ENCODE measurements at places on chromosomes 16 and 17.

DNA sequence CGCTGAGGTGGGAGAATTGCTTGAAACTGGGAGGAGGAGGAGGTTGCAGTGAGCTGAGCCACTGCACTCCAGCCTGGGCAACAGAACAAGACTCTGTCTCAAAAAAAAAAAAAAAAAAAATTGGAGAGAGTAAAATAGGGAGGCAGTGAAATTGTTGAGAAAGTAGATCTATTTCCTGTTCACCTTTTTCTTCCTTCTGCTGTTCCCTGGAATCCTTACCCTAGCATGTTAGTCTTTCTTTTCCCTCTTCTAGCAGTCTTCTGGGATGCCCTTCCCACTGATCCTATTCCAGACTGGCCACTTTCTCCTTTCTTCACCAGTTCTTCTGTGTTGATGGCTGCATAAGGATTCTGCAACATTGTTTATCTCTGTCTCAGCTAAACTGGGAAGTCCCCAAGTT is 3.1 kb downstream of the NME2 start:
- DNase-seq = no peak

- DNase-seq = no peak
These were observed 381.7 kb downstream of the SLC39A11 start for GRCh38 chr17:72710834-72711233.

GRCh38 chr17:55693254-55694216 is 29.1 kb downstream of the TMEM100 start:
- DNase-seq = peak; percentile 75

GRCh38 chr17:9576521-9577372 is at the start of gene CFAP52:
Gene CFAP52, plus strand, starts transcription at chr17:9576642. Its CDS starts 54 bp downstream, at chr17:9576696.
- DNase-seq = peak; percentile 86

- DNase-seq = no peak
These were observed at the start of gene CDH16 for GRCh38 chr16:66918803-66919568. Gene CDH16, minus strand, starts transcription at chr16:66918885. Its CDS starts 820 bp downstream, at chr16:66918065.

- peak; percentile 84 for DNase-seq
These were observed 165.4 kb downstream of the AIPL1 start for GRCh38 chr17:6269478-6269877.

DNA sequence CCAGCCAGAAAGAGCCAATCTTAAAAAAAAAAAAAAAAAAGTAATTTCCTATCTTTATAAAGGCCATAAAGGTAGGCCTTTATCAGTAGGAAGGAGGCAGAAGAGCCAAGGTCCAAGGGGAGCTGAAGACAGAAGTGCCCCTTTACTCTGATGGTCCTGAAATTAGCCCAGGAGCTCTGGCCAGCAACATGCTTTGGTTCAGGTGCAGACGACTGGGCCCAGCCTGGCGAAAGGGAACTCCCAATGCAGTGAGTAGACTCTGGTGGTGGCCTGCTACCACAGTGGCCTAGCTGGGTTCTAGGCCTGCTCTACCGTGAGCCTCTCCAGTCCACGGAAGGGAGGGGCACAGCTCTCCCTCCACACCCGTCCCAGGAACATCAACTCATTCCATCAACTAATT is 23.1 kb upstream of the MEIOB start:
- DNase-seq = no peak

DNA sequence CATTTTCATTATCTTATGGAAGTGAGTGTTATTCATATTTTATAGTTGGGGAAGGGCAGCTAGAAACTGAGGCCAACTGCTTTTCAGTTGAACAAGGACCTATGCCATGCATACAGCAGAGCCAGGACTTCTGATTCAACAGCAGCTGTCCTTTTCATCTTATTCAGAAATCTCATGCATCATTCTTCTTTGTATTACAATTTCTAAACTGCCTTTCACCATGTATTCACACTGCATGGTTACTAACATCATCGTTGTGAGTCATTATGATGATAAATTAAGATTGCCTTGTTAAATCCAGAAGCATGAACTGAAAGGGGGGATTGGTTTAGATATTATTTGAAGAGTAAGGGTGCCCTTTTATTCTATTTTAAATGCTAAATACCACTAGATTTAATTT is 1470.1 kb upstream of the GOT2 start:
- peak; percentile 2 for DNase-seq

DNA sequence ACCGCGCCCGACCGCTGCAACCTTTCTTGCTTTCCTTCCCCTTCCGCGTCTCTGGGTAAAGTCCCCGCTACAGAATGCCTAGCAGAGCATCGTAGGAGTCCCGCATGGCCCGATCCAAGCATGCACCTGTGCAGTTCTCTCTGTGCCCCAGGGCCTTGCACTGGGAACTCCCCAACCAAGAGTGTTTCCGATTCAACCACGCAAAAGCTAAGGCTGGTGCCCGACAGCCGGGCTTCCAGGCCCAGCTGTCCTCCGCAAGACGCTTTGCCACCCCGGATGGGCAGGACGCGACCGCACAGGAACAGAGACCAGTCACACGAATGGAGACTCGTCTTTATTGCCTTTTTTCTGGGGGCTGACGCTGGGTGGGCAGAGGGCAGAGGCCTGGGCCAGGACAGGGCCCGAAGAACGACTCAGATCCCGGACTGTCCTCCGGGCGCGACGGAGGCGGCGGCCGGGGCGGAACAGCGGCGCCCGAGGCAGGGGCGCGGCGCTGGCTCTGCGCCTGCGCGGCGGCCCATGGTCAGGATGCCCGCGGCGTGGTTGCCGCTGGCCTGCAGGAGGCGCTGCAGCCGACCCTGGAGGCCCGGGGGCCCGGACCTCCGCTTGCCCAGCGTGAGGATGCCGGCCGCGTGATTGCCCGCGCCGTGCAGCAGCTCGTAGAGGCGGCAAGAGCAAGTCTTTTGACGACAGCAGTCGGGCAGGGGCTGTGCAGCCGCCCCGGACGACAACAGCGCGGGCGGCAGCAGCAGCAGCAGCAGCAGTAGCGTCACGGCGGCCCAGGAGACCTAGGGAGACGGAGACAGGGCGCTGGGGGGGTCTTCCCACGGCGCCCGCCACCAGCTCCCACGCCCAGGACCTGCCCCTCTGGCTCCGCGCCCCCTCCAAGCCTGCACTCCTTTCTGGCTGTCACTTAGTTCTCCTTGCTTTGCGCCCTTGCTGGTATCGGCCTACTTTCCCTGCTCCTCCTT is 1.2 kb downstream of the HCRT start:
- peak; percentile 84 for DNase-seq

- no peak for DNase-seq
These were observed 27.3 kb upstream of the HS3ST2 start for GRCh38 chr16:22786691-22787090.
